ENCODE measurements at places on chromosomes 16 and 17. TPM values are rescaled to one million over a fixed set of nuclear protein-coding genes. Genes with fewer than 3 reads are reported as not detected.

OR2C1 gene
- not detected for polyA plus RNA-seq

ADAMTS18 gene
- polyA plus RNA-seq, result not detected

CHD9NB gene
- 0.21 TPM for polyA plus RNA-seq

KRTAP4-6 gene
- polyA plus RNA-seq, result not detected

TM4SF5 gene
- not detected for polyA plus RNA-seq

DNASE1L2 gene
- 0.50 TPM for polyA plus RNA-seq

SNX20 gene
- 0.54 TPM for polyA plus RNA-seq

FOXN1 gene
- polyA plus RNA-seq, result not detected

UBE2G1 gene
- 19.4 TPM for polyA plus RNA-seq

SHISA6 gene
- 0.35 TPM for polyA plus RNA-seq

DNA sequence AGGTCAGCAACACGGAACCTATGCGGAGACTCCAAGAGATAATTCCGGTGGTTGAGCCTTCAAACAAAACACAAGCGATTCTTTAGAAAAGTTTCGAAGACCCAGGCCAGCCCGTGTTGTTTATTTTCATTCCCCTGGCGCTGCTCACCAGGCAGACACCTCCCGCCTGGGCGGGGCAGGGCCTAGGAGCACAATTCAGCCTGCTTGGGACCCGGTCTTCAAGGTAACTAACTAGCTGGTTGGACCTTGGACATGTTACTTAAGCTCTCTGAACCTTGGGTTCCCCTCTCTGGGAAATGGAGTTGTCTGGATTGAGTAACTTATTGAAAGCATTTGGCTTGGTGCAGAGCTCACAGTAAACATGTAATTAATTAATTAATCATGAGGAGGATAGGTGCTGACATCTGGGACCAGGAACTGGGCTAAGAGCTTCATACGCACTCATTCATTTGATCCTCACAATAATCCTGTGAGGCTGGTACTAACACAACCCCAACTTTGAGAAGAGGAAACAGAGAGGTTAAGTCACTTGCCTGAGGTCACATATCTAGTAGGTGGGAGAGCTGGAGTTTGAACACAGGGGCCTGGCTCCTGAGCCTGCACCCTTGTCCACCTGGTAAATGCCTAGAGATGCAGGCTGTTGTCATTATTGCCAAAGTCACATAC, 125.3 kb upstream of the SMURF2 start:
- no peaks in the 10 kb centered on the region for H3K4me1 ChIP-seq
- peaks cover 53% of the 10 kb centered on the region for H3K36me3 ChIP-seq
- no peak overlapping the region for H3K27ac ChIP-seq
- H3K4me3 ChIP-seq, result no peak overlapping the region

DNA sequence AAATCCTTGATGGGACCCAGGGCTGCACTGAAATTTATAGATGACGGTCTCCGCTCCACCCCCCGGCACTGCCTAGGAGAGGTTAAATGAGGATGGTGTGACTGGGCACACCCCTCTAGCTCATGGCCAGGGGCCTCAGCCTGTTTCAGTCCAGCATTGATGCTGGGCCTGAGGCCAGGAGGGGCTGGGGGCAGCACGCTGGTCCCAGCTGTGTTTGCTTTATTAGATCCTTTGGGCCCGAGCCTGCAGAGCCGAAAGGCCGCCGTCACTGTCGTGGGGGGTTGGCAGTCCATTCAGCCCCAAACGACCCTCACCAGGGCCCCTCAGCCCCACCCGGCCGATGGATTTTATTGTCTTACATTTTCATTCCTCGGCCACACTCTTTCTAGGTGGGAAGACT, 10.8 kb upstream of the DOK4 start:
- peak; percentile 20 for DNase-seq
- peaks cover 2% of the 10 kb centered on the region for H3K4me1 ChIP-seq
- H3K27ac ChIP-seq, result no peak overlapping the region
- H3K4me3 ChIP-seq, result no peak overlapping the region

DNA sequence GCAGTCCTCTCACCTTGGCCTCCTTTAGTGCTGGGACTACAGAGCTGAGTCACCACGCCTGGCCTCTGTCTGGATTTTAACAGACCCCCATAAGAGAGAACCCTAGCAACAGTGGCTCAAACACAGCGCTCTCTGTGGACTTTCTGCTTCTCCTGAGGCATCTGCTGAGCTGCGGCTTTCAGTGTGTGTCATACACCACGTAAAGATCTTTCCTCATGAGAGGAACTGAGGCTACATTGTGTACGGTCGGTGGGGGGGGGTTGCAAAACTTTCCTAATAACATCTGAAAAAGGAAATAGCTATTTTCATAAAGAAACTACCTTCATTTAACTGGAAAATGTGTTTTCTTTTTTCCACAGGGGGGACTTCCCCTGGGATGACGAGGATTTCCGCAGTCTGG, 32.9 kb downstream of the DEF8 start:
- H3K27me3 ChIP-seq, result no peaks in the 10 kb centered on the region
- no peaks in the 10 kb centered on the region for H3K4me1 ChIP-seq
- DNase-seq, result no peak
- no peak overlapping the region for H3K27ac ChIP-seq

- no peak for DNase-seq
- no peaks in the 10 kb centered on the region for H3K27me3 ChIP-seq
- no peak overlapping the region for H3K27ac ChIP-seq
- H3K36me3 ChIP-seq, result peaks cover 9% of the 10 kb centered on the region
- no peak overlapping the region for H3K4me3 ChIP-seq
Observed at GRCh38 chr16:74982256-74982655, 2.7 kb downstream of the WDR59 start.

DNA sequence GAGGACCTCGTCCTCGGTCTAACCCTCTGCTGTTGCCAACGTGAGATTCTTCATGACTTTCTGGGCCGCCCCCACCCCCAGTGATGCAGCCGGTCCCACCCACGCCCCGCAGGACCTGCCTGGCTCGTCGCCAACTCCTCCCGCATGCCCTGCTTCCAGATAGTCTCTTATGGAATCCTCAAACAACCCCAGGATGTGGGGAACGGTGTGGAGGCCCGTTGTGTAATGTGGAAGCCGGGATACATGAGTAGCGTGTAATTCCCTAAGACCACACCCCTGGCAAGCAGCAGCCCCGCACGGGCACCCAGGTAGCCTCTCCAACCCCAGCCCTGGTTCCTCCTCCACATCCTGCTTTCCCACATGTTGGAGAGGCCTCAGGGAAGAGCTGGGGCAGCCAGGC, 275.9 kb downstream of the C16orf95 start:
- no peak overlapping the region for H3K4me3 ChIP-seq
- DNase-seq, result no peak
- no peaks in the 10 kb centered on the region for H3K36me3 ChIP-seq
- no peaks in the 10 kb centered on the region for H3K4me1 ChIP-seq
- H3K27ac ChIP-seq, result no peak overlapping the region
- H3K27me3 ChIP-seq, result no peaks in the 10 kb centered on the region

- H3K36me3 ChIP-seq, result no peaks in the 10 kb centered on the region
- H3K4me3 ChIP-seq, result no peak overlapping the region
- no peak for DNase-seq
- no peaks in the 10 kb centered on the region for H3K27me3 ChIP-seq
- no peaks in the 10 kb centered on the region for H3K4me1 ChIP-seq
Observed at GRCh38 chr16:30858111-30858495, 35.8 kb downstream of the BCL7C start.

- H3K27me3 ChIP-seq, result no peaks in the 10 kb centered on the region
- H3K27ac ChIP-seq, result no peak overlapping the region
- no peaks in the 10 kb centered on the region for H3K36me3 ChIP-seq
- H3K4me3 ChIP-seq, result no peak overlapping the region
- peaks cover 18% of the 10 kb centered on the region for H3K4me1 ChIP-seq
Observed at GRCh38 chr16:81571175-81571574, 126.6 kb downstream of the CMIP start.

DNA sequence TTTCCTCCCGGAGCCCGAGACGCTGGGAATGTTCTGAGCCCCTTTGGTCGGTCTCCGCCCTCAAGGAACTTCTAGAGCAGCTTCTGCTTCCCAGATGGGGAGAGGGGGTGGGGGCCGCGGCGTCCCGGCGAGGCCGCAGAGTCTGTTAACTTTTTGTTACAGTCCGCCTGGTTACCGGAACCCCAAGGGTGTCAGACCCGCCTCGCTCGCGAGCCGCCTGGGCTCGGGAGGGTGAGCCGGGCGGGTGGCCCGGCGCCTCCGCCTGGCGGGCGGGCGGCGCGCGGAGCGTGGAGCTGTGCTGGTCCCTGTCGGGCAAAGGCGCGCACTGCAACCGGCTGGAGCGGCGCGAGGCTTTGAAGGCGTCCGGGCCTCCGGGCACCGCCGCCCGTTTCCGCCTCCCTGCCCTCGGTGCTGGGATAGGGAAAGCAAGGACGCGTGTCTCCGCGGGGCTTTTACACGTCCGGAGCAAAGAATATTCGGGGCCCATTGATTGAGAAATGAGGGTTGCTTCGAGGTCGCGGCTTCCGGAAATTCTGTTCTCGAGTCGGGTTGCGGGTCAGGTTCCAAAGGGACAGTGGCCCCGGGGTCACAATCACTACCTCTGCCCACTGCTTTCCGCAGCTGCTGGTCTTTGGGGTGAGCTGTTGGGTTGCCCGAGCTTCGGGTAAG, 1.7 kb downstream of the HS3ST3B1 start:
- peak overlapping the region; percentile 58 for H3K4me3 ChIP-seq
- peaks cover 31% of the 10 kb centered on the region for H3K4me1 ChIP-seq

- no peak overlapping the region for H3K4me3 ChIP-seq
- H3K4me1 ChIP-seq, result peaks cover 5% of the 10 kb centered on the region
- H3K27ac ChIP-seq, result no peak overlapping the region
- peaks cover 36% of the 10 kb centered on the region for H3K36me3 ChIP-seq
- peak; percentile 51 for DNase-seq
- no peaks in the 10 kb centered on the region for H3K27me3 ChIP-seq
Observed at GRCh38 chr16:3776316-3776715, 59.0 kb upstream of the TRAP1 start.

DNA sequence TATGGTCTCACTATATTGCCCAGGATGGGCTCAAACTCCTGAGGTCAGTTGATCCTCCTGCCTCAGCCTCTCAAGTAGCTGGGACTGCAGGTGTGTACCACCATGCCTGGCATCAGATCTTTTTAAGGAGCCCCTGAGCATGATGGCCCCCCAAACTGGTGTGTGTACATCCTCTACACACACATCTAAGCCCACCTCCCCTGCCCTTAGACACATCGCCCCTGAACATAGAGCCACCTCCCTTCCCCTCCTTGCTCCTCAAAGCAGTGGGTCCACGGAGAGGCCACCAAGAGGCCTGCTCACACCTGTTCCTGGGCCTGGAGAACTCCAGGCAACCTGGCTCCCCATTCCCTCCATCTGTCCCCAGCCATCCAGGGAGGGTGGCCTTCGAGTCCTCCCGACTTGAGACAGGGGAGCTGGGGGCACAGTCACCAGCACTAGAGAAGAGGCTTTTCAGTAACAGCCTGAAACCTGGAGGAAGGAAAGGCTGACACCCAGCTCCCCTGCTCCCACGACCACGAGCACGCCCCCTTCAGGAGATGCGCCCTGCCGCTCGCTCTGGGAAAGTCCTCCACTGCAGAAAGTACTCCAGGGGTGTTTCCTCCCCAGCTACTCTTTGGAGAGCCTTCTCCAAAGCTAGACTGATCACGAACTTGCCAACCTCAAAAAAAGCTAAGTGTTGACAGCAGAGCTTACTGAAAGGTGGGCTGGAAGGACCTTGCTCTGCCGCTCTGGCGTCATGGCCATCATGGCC, 12.6 kb upstream of the PRR29 start:
- peak overlapping the region; percentile 82 for H3K27ac ChIP-seq
- no peak overlapping the region for H3K4me3 ChIP-seq
- peaks cover 62% of the 10 kb centered on the region for H3K4me1 ChIP-seq
- no peaks in the 10 kb centered on the region for H3K36me3 ChIP-seq
- H3K27me3 ChIP-seq, result no peaks in the 10 kb centered on the region

DNA sequence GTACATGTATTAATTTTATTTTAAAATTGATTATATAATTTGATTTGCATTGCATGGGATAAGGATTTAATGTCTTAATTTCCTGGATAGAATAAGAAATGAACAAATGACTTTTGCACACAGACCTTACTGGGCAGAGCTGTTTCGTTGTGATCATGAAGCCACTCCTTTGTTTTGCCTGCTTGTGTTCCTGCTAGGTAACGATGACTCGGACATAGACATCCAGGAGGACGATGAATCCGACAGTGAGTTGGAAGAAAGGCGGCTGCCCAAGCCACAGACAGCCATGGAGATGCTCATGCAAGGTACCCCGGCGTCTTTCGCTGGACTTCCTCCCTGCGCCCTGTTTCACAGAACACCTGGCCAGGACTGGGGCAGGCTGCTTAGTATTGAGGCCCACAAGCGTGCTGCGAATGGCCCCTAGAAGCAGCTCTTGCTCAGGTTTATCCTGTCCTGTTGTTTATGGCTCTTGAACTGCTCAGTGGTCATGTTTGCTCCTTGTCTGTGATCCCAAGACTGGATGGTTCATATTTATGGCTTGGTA, 29.6 kb downstream of the CLUAP1 start:
- H3K27me3 ChIP-seq, result no peaks in the 10 kb centered on the region
- no peak overlapping the region for H3K4me3 ChIP-seq
